ENCODE measurements at places on chromosomes 11 and 22. TPM values are rescaled to one million over a fixed set of nuclear protein-coding genes. Genes with fewer than 3 reads are reported as not detected.

Gene CALCA
- not detected for total RNA-seq

Gene ARHGEF17
- total RNA-seq, result 55.4 TPM

Gene FXYD2
- 0.74 TPM for total RNA-seq

Gene SMTNL1
- not detected for total RNA-seq

Gene USP47
- total RNA-seq, result 63.5 TPM
